ENCODE measurements at places on chromosomes 11 and 22.
A peak's percentile ranks its signal among the peaks of the same experiment; 100 is the strongest.

DNA sequence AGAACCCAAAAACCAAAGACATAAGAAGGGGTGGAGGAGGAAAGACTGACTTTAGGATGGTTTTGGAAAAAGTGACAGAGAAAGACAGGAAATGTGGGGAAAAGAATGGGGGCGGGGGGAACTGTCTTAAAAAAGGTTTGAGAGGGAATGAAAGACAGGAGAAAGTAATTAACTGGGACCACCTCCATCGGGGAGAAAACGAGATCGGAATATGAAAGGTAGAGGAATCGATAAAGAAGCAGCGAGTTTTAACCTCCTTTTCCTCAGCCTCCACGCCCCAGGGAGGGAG, 524 bp downstream of the MTMR2 start:
- no peak for DNase-seq

- DNase-seq = peak; percentile 38
Observed at GRCh38 chr22:20205964-20206708, 55.3 kb upstream of the CCDC188 start.

GRCh38 chr11:84437071-84437980, 1151.2 kb upstream of the CCDC90B start:
- peak; percentile 4 for DNase-seq

GRCh38 chr22:25125693-25126357, 73.8 kb upstream of the CRYBB3 start:
- DNase-seq = no peak

DNA sequence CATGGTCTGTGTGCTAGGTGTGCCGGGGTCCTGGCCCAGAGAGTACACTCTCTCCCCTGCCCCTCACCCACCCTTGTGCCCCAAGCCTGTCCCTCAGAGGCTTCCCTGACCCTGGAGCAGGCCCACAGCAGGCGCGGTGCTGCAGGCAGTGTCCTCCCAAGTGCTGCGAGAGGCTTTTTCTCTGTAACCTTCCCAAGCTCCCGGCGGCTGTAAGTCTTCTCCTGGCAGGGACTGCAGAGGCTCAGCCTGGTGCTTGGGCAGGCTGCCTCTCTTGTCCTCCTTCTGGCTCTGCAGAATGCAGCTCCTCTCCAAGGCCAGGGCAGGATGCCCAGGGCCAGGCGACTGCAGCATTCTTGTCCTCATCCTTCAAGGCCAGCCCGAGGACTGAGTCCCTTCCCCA, 15.9 kb downstream of the RFPL1 start:
- DNase-seq = no peak

GRCh38 chr11:126380909-126381308, 25.4 kb downstream of the ST3GAL4 start:
- no peak for DNase-seq

GRCh38 chr22:49724030-49724892, 103.4 kb downstream of the BRD1 start:
- no peak for DNase-seq

GRCh38 chr22:31477329-31477728, 12.3 kb downstream of the EIF4ENIF1 start:
- DNase-seq = no peak

GRCh38 chr11:128981254-128981653, 38.6 kb upstream of the TP53AIP1 start:
- no peak for DNase-seq

GRCh38 chr11:103904324-103904667, 132.1 kb upstream of the DDI1 start:
- no peak for DNase-seq
